ENCODE measurements at places on chromosomes 5 and 9.
A peak's percentile ranks its signal among the peaks of the same experiment; 100 is the strongest.

DNA sequence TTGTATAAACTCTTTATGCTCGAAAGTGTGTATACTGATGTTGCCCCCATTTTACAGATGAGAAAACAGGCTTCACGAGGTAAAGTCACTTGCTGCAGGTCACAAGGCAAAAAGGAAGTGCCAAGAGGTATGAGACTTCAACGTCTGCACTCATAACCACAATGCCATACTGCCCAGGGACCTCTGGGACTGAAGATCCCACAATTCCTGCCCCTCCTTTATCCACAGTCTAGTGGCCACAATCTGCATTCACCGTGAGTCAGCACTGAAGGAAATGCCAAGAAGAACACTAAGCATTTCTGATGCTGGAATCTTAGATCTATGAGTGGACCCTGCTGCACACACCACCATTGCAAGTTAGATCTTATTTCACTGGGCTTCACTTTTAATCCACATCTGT is 37.3 kb downstream of the MED27 start:
- DNase-seq = peak; percentile 93

DNA sequence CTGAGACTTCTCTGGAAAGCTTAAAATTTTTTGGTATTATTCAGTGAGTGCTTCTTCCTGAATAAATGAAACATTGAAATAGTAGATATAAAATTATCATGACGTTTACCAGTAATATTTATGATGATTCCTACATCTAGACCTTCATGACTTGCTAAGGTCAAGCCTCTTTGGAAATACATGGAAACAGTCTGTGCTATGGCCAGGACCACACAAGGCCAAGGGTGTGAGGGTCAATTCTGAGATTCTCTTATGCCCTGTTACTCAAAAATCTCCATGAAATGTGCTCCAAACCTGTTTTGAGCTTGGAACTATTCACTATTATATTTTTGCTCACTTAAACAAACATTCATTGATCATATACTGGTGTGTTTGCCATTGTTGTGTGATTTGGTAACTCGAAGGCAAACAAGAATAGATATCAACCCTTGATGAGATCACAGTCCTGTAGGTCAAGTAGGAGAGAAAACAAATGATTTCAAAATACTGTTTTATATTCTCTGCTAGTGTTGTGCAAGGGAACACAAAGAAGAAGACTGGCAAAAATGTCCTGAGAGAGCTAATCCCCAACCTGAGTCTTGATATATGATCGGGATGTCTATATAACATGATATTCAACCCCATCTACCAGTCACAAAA is 1254.9 kb upstream of the DMAC1 start:
- no peak for DNase-seq

GRCh38 chr9:77304543-77304942 is 127.2 kb downstream of the VPS13A start:
- DNase-seq = no peak

- no peak for DNase-seq
Measured at GRCh38 chr5:161138751-161139455, 286.9 kb upstream of the ATP10B start.

Data from renal cortical epithelial cell (primary cell).